ENCODE measurements at places on chromosomes 3 and 15.

- no peak for DNase-seq
- no peaks in the 10 kb centered on the region for H3K27me3 ChIP-seq
- no peaks in the 10 kb centered on the region for H3K36me3 ChIP-seq
- no peaks in the 10 kb centered on the region for H3K4me1 ChIP-seq
- H3K4me3 ChIP-seq = no peak overlapping the region
These were observed 196.5 kb downstream of the MECOM start for GRCh38 chr3:169466990-169467389.

- H3K27ac ChIP-seq = no peak overlapping the region
- no peak for DNase-seq
- no peaks in the 10 kb centered on the region for H3K4me1 ChIP-seq
- no peak overlapping the region for H3K4me3 ChIP-seq
- H3K36me3 ChIP-seq = no peaks in the 10 kb centered on the region
These were observed 11.6 kb upstream of the SCAMP5 start for GRCh38 chr15:74983725-74984231.

- DNase-seq = no peak
- no peaks in the 10 kb centered on the region for H3K36me3 ChIP-seq
- H3K4me3 ChIP-seq = no peak overlapping the region
These were observed 28.0 kb downstream of the CSPG4 start for GRCh38 chr15:75684648-75685047.

DNA sequence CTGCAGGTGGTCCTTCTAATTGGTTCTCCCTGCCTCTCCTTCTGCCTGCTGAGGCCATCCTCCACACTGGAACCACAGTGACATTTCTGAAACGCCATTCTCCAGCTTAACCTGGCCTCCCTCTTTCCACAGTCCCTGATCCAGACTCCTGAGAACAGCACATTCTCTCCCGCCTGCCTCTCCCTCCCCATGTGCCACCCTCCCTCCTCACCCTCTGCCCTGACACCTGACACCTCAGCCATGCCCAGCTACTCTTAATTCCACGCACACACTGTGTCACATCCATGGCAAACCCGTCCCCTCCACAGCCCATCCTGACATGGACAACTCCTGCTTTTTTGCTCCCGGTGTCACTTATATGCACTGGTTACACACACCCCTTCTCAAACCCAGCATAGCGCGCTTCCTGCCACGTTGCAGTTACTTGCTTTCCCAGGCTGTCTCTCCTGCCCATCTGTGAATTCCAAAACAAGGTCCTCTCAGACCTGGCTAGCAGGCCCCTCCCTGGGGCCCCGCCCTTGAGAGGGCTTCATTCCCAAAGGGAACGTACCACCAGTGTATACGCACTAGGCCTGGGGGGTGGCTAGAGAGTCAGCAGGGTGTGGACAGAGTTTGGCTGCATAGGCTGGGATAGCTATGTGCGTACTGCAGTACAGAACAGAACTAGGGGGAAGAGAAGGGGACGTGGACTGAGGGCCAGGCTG, 92.7 kb upstream of the BLM start:
- no peaks in the 10 kb centered on the region for H3K27me3 ChIP-seq
- H3K4me3 ChIP-seq = no peak overlapping the region
- H3K36me3 ChIP-seq = no peaks in the 10 kb centered on the region
- H3K4me1 ChIP-seq = no peaks in the 10 kb centered on the region

DNA sequence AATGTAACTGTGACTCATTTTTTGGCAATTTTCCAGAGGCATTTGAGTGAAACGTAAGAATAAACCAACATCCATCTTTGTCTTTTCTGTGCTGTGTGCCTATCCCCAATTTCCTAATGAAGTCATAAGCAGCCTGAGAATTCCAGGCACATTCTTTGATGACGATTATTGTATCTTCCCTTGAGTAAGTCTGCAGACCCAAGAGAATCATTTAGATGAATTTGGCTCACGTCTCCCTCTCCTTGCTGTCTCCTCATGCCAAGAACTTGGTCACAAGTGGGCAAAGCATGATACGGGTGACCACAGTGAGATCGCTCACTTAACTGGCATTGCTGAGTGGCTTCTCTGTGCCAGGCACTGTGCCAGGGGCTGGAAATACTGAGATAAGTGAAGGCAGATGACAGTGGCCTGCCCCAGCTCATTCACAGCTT, 384.5 kb upstream of the IL12A start:
- H3K4me3 ChIP-seq = no peak overlapping the region
- DNase-seq = no peak
- no peaks in the 10 kb centered on the region for H3K27me3 ChIP-seq
- H3K4me1 ChIP-seq = no peaks in the 10 kb centered on the region
- H3K36me3 ChIP-seq = no peaks in the 10 kb centered on the region
- H3K27ac ChIP-seq = no peak overlapping the region

- no peak for DNase-seq
- peaks cover 10% of the 10 kb centered on the region for H3K4me1 ChIP-seq
- no peaks in the 10 kb centered on the region for H3K27me3 ChIP-seq
- H3K27ac ChIP-seq = no peak overlapping the region
- H3K36me3 ChIP-seq = no peaks in the 10 kb centered on the region
These were observed 5.3 kb downstream of the BDH1 start for GRCh38 chr3:197550489-197550888.

GRCh38 chr3:48859206-48859605, 11.5 kb upstream of the PRKAR2A start:
- DNase-seq = no peak
- no peak overlapping the region for H3K4me3 ChIP-seq
- no peaks in the 10 kb centered on the region for H3K4me1 ChIP-seq
- H3K27me3 ChIP-seq = no peaks in the 10 kb centered on the region

DNA sequence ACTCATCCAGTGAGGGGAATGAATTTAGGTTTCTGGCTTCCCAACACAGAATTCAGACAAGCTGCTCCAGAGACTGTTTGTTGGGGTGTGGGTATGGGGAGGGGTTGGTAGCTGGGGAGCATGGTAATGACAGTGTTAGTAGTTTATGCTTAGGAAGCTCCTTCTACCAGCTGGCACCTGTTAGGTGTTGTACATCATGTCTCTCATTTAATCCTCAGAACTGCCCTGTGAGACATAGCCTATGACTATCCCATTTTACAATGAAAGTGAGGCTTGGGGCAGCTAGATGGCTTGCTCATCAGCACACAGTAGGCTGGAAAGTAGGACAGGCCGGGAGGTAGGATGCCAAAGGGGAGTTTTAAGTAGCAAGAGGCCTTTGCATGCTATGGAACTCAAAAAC, 2.5 kb downstream of the EIF4E3 start:
- peaks cover 3% of the 10 kb centered on the region for H3K27me3 ChIP-seq
- no peak overlapping the region for H3K27ac ChIP-seq
- H3K36me3 ChIP-seq = no peaks in the 10 kb centered on the region
- peaks cover 4% of the 10 kb centered on the region for H3K4me1 ChIP-seq

DNA sequence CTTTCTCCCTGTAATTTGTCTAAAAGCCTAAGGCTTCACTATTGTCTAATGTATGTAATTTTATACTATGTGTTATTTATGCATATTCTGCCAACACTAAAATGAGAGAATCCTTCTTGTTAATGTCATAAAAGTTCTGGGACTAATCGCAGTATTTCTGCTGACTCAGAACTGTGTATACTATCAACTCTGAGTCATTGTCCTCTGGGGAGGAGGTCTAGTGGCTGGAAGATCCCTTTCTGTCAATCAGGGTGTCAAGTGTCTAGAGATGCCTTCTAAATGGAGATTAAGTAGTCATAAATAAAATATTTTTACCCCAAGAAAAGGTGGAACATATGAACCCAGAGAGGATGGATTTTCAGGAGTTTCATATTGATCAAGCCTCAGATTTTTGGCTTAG, 473.4 kb downstream of the AGBL1 start:
- no peaks in the 10 kb centered on the region for H3K27me3 ChIP-seq
- DNase-seq = no peak
- no peaks in the 10 kb centered on the region for H3K4me1 ChIP-seq
- no peaks in the 10 kb centered on the region for H3K36me3 ChIP-seq

GRCh38 chr3:26592451-26592850, 30.1 kb upstream of the LRRC3B start:
- H3K27ac ChIP-seq = no peak overlapping the region
- H3K36me3 ChIP-seq = no peaks in the 10 kb centered on the region
- no peaks in the 10 kb centered on the region for H3K27me3 ChIP-seq
- H3K4me3 ChIP-seq = no peak overlapping the region

- H3K4me3 ChIP-seq = no peak overlapping the region
- H3K4me1 ChIP-seq = no peaks in the 10 kb centered on the region
- no peaks in the 10 kb centered on the region for H3K27me3 ChIP-seq
- no peak for DNase-seq
- no peak overlapping the region for H3K27ac ChIP-seq
These were observed 295.8 kb upstream of the THBS1 start for GRCh38 chr15:39285071-39285470.

DNA sequence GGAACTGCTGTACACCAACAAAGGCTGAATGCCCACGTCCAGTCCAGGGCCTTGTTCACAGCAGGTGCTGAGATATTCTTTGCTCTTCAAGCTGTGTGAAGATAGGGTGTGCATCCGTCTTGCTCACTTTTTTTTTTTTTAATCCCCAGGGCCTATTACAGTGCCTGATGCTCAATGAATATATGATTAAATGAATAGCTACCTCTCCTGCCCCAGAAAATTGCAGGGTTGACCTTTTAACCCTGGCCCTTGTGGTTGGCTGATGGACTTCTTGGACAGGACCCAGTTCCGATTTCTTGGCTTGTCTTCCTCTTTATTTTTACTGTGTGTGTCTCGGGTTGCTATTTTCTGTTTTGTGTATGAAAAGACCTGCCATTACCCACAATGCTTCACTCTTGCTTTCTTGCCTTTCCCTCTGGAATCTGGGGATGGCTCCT, 2.9 kb upstream of the FYTTD1 start:
- H3K27me3 ChIP-seq = peaks cover 23% of the 10 kb centered on the region
- H3K4me1 ChIP-seq = peaks cover 8% of the 10 kb centered on the region
- DNase-seq = no peak
- no peaks in the 10 kb centered on the region for H3K36me3 ChIP-seq

- no peak for DNase-seq
- H3K27ac ChIP-seq = no peak overlapping the region
- H3K4me3 ChIP-seq = no peak overlapping the region
These were observed 3.0 kb downstream of the SLC27A2 start for GRCh38 chr15:50184863-50185504.

DNA sequence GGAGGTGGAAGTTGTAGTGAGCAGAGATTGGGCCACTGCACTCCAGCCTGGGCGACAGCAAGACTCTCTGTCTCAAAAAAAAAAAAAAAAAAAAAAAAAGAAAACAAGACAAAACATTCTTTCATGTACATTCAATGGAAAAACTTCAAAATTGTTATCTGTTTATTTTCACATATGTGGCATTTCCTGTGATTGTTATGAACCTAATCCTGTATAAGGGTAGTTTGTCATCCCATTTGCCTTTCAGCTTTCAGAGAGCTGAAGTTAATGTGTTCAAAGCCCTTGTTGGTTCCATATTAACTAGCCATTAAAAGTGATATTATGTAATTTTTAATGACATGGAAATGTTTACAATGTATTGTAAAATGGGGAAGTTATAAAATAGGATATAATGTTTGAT, 17.3 kb upstream of the NCK1 start:
- DNase-seq = no peak
- H3K4me3 ChIP-seq = no peak overlapping the region
- no peaks in the 10 kb centered on the region for H3K36me3 ChIP-seq
- no peaks in the 10 kb centered on the region for H3K4me1 ChIP-seq
- no peaks in the 10 kb centered on the region for H3K27me3 ChIP-seq

DNA sequence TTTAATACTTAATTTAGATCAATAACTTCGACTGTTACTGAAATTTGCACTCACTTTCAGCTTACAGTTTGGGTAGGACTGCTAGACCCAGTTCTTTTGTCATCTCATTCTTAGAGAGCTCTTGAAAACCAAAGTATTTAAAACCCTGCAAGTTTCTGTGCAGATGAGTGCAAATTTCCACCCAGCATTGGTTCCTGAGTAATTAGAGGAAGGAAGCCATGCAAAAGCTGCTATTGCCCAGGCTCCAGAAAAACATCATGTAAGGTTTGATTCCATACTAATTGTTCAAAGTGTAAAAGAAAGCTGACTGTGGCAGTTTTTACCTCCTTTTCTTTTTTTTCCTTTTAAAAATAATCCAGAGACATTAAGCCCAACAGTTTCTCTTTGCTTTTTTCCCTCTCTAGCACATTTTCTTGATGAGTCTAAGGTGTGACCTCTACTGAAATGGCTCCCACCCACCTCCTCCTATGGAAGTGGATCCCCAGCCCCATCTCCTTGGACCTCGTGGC, 30.3 kb downstream of the ABHD2 start:
- DNase-seq = no peak
- H3K27ac ChIP-seq = no peak overlapping the region
- peaks cover 14% of the 10 kb centered on the region for H3K4me1 ChIP-seq
- no peaks in the 10 kb centered on the region for H3K36me3 ChIP-seq
- H3K27me3 ChIP-seq = no peaks in the 10 kb centered on the region

GRCh38 chr3:101011136-101011535, 17.9 kb upstream of the ABI3BP start:
- no peaks in the 10 kb centered on the region for H3K27me3 ChIP-seq
- no peaks in the 10 kb centered on the region for H3K36me3 ChIP-seq
- no peak for DNase-seq
- no peak overlapping the region for H3K4me3 ChIP-seq

GRCh38 chr3:11187681-11188080, 33.4 kb downstream of the HRH1 start:
- DNase-seq = no peak
- no peaks in the 10 kb centered on the region for H3K36me3 ChIP-seq
- H3K4me3 ChIP-seq = no peak overlapping the region
- no peaks in the 10 kb centered on the region for H3K4me1 ChIP-seq
- no peak overlapping the region for H3K27ac ChIP-seq

GRCh38 chr15:85859671-85860070, 64.9 kb upstream of the KLHL25 start:
- peaks cover 2% of the 10 kb centered on the region for H3K4me1 ChIP-seq
- no peak overlapping the region for H3K4me3 ChIP-seq
- no peaks in the 10 kb centered on the region for H3K27me3 ChIP-seq

DNA sequence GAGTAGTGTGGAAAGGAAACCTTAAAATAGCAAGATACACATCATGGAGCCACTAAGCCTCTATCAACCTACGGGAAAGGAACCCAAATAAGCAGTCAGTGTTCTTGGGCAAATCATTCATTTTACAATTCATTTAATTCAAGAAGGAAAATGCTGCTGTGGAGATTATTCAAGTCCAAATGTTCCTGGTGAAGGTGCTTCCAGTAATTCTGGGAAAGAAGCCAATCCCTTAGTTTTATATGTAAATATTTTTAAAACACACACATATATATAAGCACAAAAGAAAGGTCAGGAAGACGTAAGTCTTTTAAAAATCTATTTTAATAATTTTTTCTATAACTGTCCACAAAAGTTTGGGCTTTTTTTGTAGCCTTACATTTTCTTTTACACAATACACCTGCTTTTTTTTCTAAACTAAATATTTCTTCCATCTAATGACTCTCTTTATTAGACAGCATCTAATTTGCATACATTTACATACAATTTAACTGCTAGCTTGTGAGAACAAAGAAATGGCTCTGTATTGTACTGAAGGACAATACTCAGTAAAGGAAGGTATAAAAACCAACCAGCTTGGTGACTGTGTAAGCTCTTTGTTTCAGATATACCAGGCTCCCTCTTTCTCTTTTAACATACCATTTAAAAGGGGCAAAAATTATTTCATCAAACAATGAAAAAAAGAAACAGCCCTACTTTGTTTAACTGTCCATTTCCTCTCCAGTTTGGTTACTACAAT, 269.5 kb downstream of the ZBTB20 start:
- H3K27me3 ChIP-seq = no peaks in the 10 kb centered on the region
- DNase-seq = no peak
- peaks cover 2% of the 10 kb centered on the region for H3K4me1 ChIP-seq
- no peak overlapping the region for H3K4me3 ChIP-seq
- no peak overlapping the region for H3K27ac ChIP-seq

- no peaks in the 10 kb centered on the region for H3K36me3 ChIP-seq
- no peak overlapping the region for H3K27ac ChIP-seq
- H3K4me3 ChIP-seq = no peak overlapping the region
- no peak for DNase-seq
- peaks cover 5% of the 10 kb centered on the region for H3K4me1 ChIP-seq
- H3K27me3 ChIP-seq = no peaks in the 10 kb centered on the region
These were observed 36.6 kb downstream of the GOLGA6A start for GRCh38 chr15:74045636-74046274.

Measured in H1 (cell line).